Lung microvascular endothelial cell (primary cell): ENCODE measurements at places on chromosomes 7 and 10. TPM values are rescaled to one million over a fixed set of nuclear protein-coding genes. Genes with fewer than 3 reads are reported as not detected.

Gene MET
- 28.0 and 49.3 TPM in 2 replicates for total RNA-seq

- DNase-seq = no peak
Observed at GRCh38 chr7:37826825-37827224, 21.6 kb upstream of the NME8 start.

Gene TMEM213
- total RNA-seq = not detected in 2 replicates

GRCh38 chr7:108096996-108097395, 33.2 kb downstream of the LAMB4 start:
- DNase-seq = no peak

GRCh38 chr7:44658979-44659378, 52.6 kb downstream of the OGDH start:
- no peak for DNase-seq

DNA sequence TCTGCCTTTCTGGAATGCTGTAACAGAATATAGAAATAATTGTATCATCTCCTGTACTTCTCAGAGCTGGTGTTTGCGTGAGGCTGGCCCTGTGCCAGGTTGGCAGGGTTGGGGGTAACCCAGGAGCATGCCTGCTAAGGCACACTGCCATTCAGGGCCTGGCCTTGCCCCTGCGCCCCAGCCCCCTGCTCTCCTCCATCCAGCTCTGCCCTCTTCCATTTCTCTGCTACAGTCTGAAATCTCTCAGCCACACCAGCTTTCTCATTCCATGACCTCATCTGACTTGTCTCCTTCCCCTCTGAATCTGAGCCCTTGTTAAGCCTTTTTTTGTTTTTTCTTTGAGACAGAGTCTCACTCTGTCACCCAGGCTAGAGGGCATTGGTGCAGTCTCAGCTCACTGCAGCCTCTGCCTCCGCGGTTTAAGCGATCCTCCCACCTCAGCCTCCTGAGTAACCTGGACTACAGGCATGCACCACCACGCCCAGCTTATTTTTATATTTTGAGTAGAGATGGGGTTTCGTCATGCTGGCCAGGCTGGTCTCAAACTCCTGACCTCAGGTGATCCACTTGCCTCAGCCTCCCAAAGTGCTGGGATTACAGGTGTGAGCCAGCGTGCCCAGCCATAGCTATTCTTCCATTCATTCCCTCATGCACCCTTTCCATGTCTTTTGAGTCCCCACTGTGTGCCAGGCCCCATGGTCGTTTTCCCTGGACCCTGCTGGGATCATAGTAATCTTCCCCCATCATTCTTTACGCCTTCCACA, 206.8 kb downstream of the CUX1 start:
- no peak for DNase-seq

GRCh38 chr7:86282014-86282682, 361.6 kb upstream of the GRM3 start:
- DNase-seq = no peak
